ENCODE measurements at places on chromosomes 3 and 15. TPM values are rescaled to one million over a fixed set of nuclear protein-coding genes. Genes with fewer than 3 reads are reported as not detected.

PP2D1 gene
- not detected for polyA plus RNA-seq

CSTA gene
- not detected for polyA plus RNA-seq

GOLGA6B gene
- polyA plus RNA-seq: not detected

TMEM42 gene
- polyA plus RNA-seq: 17.5 TPM

SAMD7 gene
- not detected for polyA plus RNA-seq

SLC12A1 gene
- polyA plus RNA-seq: 3.5 TPM

NR2E3 gene
- 1.5 TPM for polyA plus RNA-seq

HTR3E gene
- not detected for polyA plus RNA-seq

PDZRN3 gene
- 7.7 TPM for polyA plus RNA-seq

GHSR gene
- not detected for polyA plus RNA-seq

TUSC7 gene
- 5.7 TPM for polyA plus RNA-seq

LRRC58 gene
- 13.0 TPM for polyA plus RNA-seq

UNC13C gene
- polyA plus RNA-seq: 5.0 TPM

KBTBD13 gene
- polyA plus RNA-seq: not detected

ARPIN gene
- 4.3 TPM for polyA plus RNA-seq

MCTP2 gene
- 0.07 TPM for polyA plus RNA-seq

SERPINI2 gene
- polyA plus RNA-seq: 5.8 TPM

EOGT gene
- 2.7 TPM for polyA plus RNA-seq

GXYLT2 gene
- polyA plus RNA-seq: 0.42 TPM

CCR8 gene
- polyA plus RNA-seq: not detected

GP5 gene
- not detected for polyA plus RNA-seq

IQCB1 gene
- polyA plus RNA-seq: 19.2 TPM

PSMD6 gene
- polyA plus RNA-seq: 199 TPM

DLL4 gene
- not detected for polyA plus RNA-seq

ATP11B gene
- 20.4 TPM for polyA plus RNA-seq

KLHL40 gene
- not detected for polyA plus RNA-seq

All from Purkinje cell (primary cell).